Activated naive CD4-positive, alpha-beta T cell treated with Interleukin-2 at 50 U/mL for 16 hours (primary cell): ENCODE measurements at places on chromosomes 2 and 18.

DNA sequence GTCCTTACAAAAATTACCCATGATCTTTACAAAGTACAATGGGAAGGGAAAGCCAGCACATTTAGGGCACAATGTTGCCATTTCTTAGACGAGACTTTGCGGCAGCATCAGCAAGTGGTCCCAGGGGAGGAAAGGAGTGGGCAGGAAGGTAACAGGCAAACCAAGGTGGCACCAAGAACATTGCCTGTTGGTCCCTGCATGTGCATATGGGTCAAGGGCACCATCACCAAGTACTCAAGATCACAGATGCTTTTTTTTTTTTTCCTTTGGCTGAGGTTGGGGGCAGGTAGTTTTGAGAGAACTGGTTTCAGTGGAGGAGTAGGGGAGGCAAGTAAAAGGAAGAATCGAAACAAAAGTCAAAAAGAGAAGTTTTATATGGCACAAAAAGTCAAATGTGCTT is 752 bp upstream of the CYTIP start:
- peak; percentile 40 for DNase-seq

- no peak for DNase-seq
Observed at GRCh38 chr2:51213826-51214225, 181.9 kb upstream of the NRXN1 start.

DNA sequence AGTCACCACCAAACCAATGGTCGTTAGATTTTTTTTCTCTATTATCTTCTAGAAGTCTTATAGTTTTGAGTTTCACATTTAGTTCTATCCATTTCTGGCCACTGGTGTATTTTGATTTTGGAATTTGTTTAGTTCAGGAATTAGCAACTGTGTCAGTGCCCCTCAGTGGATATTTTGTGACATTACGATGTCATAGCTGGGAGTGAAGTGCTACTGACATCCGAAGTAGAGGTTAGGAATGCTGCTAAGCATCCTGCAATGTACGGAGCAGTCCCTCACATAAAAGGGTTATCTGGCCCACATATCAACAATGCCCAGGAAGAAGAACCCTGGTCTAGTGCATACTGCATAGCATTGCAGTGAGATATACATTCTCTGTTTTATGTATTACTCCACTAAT is 157.4 kb upstream of the RGPD4 start:
- no peak for DNase-seq

GRCh38 chr2:55054106-55054875 is 4.0 kb upstream of the RTN4 start:
- DNase-seq = no peak

- DNase-seq = no peak
Observed at GRCh38 chr2:216792222-216793021, 67.4 kb downstream of the TNP1 start.

DNA sequence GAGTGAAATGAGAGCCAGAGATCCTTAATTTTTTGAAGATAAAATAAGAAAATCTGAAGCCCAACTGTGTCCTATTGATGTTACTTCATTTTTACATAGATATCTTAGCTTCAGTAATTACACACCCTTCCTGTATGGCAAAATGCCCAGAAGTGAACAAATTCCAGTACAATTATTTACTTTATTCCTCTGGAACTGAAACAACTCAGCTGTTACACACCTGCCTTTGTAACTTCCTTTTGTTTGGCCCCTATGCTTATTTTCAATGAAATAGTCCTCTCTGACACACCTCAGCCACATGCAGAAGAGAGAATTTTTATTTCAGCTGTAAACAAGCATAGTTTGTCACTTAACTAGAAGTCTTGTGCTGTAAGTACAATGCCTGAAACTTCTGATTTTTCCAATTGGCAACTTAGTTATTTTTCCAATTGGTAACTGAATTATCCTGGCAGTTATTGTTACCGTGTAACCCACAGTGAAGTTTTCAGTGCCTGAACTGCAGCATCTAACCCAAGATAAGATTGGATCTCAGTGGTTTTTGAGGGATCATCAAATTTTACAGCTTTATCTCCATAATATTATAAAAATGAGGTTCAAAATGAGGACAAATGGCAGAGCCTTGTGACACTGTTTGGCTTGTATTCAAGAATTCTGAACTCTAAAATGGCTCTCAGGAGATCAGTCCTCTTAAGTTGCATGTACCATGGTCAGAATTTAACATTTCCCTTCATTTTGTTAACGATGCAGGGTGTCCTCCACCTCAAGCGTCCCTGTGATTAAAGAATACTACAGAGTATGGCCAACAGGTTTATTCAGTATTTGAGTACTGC is 82.6 kb downstream of the PKP4 start:
- no peak for DNase-seq
